ENCODE measurements at places on chromosomes 12 and 14.
A peak's percentile ranks its signal among the peaks of the same experiment; 100 is the strongest.

- no peak for DNase-seq
Measured at GRCh38 chr12:12964255-12964654, 12.3 kb upstream of the GPRC5D start.

GRCh38 chr12:68264857-68265256, 11.5 kb upstream of the IL22 start:
- peaks cover 15% of the 10 kb centered on the region for H3K4me1 ChIP-seq
- H3K36me3 ChIP-seq: no peaks in the 10 kb centered on the region
- H3K4me3 ChIP-seq: no peak overlapping the region
- peaks cover 10% of the 10 kb centered on the region for H3K27me3 ChIP-seq

- peak; percentile 20 for DNase-seq
Measured at GRCh38 chr12:47021298-47021697, 58.1 kb upstream of the PCED1B start.

- peak overlapping the region; percentile 24 for H3K27ac ChIP-seq
- peaks cover 68% of the 10 kb centered on the region for H3K4me1 ChIP-seq
- DNase-seq: no peak
- H3K27me3 ChIP-seq: no peaks in the 10 kb centered on the region
- H3K4me3 ChIP-seq: no peak overlapping the region
- no peaks in the 10 kb centered on the region for H3K36me3 ChIP-seq
Measured at GRCh38 chr12:104721039-104721405, 237.1 kb downstream of the SLC41A2 start.

GRCh38 chr14:25400607-25401206, 350.8 kb upstream of the STXBP6 start:
- no peaks in the 10 kb centered on the region for H3K4me1 ChIP-seq
- H3K4me3 ChIP-seq: no peak overlapping the region
- peak; percentile 68 for DNase-seq
- H3K36me3 ChIP-seq: no peaks in the 10 kb centered on the region
- H3K27ac ChIP-seq: no peak overlapping the region

GRCh38 chr14:89382901-89383845, 33.9 kb downstream of the FOXN3 start:
- H3K27me3 ChIP-seq: no peaks in the 10 kb centered on the region
- peaks cover 49% of the 10 kb centered on the region for H3K36me3 ChIP-seq
- H3K27ac ChIP-seq: peak overlapping the region; percentile 7
- no peak for DNase-seq

DNA sequence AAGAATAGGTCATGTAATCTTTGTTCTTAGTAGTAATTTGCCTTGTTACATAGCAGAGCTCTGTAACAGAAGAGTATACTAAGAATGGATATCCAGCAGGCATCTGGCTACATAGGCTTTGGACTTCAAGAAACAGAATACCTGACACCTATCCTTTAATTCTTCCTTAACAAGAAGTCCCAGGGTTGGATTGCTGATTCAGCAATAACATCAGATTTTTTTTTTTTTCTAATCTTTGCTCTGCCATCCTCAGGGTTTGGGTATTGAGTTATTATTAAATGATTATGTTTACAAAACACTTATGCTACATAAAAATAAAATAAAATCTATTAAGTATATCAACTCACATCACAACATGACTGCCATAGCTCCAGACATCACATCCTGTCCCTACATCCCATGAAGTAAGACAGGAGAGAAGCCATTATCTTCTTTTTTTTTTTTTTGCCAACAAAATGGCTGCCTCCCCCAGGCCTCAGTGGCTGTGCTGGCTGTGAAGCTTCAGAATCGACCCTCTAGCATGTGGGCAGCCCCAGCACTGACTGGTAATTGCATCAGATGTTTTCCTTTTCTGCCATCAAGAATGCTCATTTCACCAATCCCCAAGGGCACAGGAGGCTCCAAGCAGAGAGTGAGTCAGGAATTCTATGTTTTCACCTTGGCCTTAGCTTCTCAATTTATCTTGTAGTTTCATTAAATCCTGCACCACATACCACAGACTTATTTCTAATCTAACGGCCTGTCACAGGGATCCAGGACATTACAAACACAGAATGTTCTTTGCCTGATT, 186.2 kb downstream of the DICER1 start:
- H3K4me1 ChIP-seq: peaks cover 5% of the 10 kb centered on the region
- H3K27ac ChIP-seq: no peak overlapping the region
- no peak overlapping the region for H3K4me3 ChIP-seq
- no peak for DNase-seq

GRCh38 chr14:29521526-29522137, 406.0 kb downstream of the PRKD1 start:
- H3K36me3 ChIP-seq: no peaks in the 10 kb centered on the region
- no peak overlapping the region for H3K4me3 ChIP-seq
- no peaks in the 10 kb centered on the region for H3K4me1 ChIP-seq
- H3K27ac ChIP-seq: no peak overlapping the region

DNA sequence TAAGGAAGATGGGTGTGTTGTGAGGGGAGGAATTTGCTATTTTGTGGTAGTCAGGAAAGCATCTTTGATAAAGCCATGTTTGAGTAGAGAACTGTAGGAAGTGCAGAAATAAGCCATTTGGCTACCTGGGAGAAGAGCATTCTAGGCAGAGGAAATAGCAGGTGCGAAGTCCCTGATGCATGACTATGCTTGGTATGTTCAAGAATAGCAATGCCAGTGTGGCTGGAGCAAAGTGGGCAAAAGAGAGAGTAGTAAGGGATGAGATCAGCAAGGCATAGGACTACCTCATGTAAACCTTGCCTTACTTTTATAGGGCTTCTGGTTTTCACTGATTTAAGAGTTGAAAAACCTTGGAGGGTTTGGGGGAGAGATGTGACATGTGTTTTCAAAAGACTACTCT, 365.5 kb upstream of the GARIN6 start:
- no peak for DNase-seq
- H3K4me1 ChIP-seq: no peaks in the 10 kb centered on the region
- H3K4me3 ChIP-seq: no peak overlapping the region
- H3K36me3 ChIP-seq: no peaks in the 10 kb centered on the region
- no peaks in the 10 kb centered on the region for H3K27me3 ChIP-seq
- no peak overlapping the region for H3K27ac ChIP-seq

- no peak overlapping the region for H3K4me3 ChIP-seq
- H3K4me1 ChIP-seq: peaks cover 7% of the 10 kb centered on the region
- no peak overlapping the region for H3K27ac ChIP-seq
- peaks cover under 1% of the 10 kb centered on the region for H3K27me3 ChIP-seq
- no peaks in the 10 kb centered on the region for H3K36me3 ChIP-seq
Measured at GRCh38 chr14:32629236-32629635, 300.1 kb downstream of the AKAP6 start.
